ENCODE measurements at places on chromosomes 3 and 15.

- no peak for DNase-seq
Observed at GRCh38 chr3:119743921-119744320, 38.0 kb upstream of the NR1I2 start.

DNA sequence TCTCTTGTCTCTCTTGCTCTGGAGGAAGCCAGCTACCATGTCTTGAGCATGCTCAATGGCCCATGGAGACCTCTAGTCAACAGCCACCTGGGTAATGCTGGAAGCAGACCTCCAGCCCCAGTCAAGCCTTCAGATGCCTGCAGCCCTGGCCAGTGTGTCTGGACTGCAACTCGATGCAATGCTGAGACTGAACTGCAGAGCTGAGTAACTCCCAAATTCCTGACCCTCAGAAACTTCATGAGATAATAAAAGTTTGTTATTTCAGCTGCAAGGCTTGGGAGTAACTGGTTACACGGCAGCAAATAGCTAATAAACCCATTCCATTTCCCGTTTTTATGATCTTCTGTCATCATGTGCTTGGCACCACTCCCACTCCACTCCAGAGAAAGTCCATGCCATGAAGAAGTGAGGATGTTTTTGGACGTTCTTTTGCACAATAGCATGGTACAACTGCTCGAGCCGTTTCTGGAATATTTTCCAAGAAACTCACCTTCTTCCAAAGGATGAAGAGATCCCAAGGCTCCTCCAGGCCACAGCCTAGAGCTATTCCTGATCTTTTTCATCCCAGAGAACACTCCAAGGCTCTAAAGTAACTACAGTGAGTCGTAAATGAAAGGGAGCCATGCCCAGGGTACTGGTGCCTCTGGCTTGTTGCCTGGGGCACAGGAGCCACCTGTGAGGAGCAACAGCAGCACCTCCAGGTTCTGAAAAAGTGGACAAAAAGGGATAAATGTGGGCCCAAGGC lies 72.0 kb upstream of the KLF13 start:
- DNase-seq, result no peak

- no peak for DNase-seq
Observed at GRCh38 chr3:196883361-196883760, 15.6 kb downstream of the SENP5 start.

DNA sequence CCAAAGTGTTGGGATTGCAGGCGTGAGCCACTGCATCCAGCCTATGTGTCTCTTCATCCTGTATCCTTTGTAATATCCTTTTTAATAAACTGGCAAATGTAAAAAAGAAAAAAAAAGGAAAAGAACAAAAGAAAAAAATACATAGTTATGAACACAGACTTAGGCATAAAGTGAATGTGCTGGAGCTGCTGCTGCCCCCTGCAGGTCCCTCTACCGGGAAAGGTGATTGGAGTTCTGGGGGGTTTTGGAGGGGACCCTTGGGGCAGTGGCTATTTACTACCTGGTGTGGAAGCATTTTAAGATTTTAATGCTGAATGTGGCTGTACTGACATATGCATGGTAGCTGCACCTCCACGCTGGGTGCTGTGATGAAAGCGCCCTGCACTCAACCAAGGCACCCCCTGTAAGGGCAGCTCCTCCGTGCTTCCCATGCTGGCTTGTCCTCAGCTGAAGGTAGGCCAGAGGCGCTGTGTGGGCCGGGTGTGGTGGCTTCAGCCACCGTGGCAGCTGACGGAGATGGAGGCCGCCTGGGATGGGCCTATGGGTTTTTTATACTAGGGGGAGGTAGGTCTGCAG lies 49.9 kb downstream of the RPLP1 start:
- DNase-seq, result no peak

GRCh38 chr3:175957427-175957826 lies 1098.3 kb downstream of the NAALADL2 start:
- DNase-seq, result no peak

DNA sequence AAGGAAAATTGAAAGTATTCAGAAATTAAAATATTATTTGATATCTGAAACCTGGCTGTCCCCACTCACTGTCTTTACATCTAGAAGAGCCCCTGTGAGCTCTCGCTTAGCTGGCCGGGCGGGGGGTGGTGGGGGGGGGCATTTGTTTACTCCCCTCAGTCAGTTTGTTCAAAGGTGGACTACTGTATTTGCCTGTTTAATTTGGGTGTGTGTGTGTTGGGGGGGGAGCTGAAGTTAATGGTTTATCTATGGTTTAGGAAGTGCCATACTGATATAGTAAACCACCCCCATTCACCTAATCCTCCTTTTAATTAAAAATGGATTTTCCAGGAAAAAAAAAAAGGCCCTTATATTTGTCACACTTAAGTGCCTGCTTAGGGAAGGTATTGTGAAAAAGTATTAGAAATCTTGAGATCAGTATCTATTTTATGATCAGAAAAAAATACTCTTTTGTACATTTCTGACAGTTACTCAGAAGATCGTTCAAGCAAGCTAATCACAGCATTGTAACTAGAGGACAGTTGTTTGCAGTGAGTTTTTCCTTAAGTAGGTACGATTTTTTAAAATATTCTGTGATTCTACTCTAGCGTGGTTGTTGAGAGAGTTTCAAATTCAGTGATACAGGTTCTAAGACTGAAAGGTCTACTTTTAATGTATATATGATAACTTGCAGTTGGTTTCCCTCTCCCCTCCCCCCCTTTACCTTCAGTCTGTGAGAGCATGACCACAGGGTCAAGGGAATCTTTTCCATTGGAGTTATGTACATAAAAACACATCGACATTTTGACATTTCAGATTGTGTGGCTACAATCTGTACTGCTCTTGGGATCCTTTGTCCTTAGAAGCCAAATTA lies 8.5 kb downstream of the NR2F2 start:
- no peak for DNase-seq

- DNase-seq, result no peak
Observed at GRCh38 chr3:23923786-23924185, 6.9 kb downstream of the RPL15 start.

DNA sequence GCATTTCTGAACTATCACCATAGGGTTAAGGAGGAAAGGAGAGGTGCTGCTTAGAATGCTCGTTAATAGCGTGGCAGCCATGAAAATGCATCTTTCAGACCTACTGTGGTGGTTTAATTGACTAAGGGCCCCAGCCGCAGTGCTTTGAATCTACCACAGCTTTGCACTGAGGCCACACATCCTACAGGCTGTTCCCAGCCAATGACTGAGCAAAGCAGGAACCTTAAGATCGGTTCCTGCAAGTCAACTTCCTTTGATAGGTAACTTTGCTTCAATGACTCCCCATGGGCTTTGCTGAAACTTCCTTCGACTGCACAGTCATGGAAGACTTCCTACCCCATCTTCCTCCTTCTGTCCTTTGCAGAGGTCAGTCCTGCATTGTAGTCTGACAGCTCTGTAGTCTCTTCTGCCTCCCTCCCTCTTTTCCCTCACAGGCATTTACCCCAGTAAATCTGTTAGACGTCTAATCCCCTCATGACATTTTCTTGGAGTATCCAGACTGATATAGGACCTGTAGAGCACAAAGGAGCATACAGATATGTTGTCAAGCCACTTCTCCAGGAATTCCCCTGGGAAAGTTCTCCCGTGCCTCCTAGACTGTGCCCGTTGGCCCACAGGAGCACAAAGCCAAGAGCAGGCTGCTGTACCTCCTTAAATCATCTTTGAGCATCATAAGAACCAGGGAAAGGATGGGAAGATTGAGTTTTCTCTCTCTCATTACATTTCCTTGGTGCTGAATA lies 2.6 kb upstream of the BCL2A1 start:
- DNase-seq, result no peak

DNA sequence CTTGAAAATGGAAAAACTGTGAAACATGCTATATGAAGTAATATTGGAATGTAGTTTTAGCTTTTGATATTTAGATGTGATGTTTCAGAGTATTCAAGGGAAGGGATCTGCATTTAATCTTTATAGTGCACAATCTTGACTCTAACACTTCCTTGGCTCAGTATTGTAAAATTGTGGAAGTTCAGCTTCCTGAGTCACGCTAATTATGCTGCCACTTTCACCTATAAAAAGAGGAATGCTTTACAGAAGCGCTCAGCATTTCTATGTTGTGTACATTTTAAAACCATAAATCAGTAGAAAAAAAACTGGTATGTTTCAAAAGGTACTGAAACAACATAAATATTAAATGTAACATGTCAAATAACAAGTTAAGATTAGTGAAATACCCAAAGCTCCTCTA lies 32.6 kb downstream of the SERPINI2 start:
- DNase-seq, result no peak

- no peak for DNase-seq
Observed at GRCh38 chr3:108448593-108448992, 61.8 kb downstream of the MYH15 start.

DNA sequence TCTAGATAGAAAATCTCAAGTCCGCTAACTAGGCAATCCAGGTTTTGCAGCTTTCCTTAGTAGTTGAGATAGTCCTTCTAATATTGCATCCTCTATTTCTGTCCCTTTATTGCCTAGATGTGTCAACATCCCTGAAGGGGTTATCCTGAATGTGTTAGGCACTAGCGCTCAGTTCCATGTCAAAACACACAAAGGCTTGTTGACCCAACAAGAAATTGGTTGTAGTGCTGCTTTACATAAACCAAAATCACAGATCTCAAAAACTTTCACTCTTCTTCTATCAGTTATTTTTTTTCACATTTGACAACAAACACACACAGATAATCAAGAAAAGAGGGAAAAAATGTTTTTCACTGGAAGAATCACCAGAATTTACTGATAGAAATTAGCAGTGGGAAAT lies 51.4 kb upstream of the SOX2 start:
- no peak for DNase-seq

Measured in stimulated activated CD8-positive, alpha-beta memory T cell treated with anti-CD3 and anti-CD28 coated beads, Interleukin-15, amount 100 ng/mL, for 24 hours (primary cell).